Fibroblast of mammary gland (primary cell): ENCODE measurements at places on chromosomes 1 and 21.

- DNase-seq = peak; percentile 73
These were observed 116.0 kb downstream of the ETS2 start for GRCh38 chr21:38921511-38922251.

DNA sequence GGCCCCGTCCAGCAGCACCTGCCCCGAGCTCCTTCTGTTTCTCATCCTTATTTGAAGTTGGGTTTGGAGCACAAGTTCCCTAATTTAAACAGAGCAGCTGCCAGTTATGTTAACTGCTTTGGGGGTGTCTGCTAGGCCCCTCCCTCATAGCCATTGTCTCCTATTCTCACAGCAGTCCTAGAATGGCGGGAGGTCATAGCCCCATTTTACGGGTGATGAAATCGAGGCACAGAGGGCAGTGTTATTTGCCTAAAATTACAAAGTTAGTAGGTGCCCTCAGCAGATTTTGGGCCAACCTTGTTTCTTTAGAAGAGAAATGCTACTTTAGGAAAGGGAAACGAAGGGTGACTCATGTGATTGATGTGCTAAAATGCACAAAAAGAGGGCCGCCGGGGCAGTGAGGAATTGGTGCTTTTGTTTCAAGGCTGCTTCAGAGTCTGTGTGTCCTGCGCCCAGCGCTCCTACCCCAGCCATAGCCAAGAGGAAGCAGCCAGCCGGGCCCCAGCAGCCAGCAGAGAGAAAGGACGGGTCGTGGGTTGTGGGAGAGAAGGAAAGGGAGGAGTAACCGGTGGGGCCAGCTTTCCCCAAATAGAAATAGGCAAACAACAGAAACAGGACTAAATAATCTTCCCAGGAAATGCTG, 13.0 kb downstream of the VANGL1 start:
- peak; percentile 55 for DNase-seq

DNA sequence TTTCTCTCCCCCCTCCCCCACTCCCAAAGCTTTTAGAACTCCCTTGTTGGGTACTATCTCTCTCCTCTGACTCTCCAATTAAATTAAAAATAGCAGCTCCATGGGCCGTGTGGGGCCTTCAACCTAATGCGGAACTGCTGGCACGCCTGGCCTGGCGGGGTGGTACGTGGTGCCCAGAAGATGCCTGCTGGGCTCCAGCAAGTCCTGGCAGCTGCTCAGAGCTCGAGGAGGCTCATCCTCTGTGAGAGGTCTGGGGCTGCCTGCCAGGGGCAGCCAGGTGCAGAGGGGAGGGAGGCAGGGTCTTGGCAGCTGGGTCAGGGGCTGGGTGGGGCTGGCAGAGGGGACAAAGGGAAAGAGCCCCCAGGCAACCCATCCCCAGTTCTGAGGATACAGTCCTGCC, 74.4 kb downstream of the ACTL8 start:
- DNase-seq = no peak

DNA sequence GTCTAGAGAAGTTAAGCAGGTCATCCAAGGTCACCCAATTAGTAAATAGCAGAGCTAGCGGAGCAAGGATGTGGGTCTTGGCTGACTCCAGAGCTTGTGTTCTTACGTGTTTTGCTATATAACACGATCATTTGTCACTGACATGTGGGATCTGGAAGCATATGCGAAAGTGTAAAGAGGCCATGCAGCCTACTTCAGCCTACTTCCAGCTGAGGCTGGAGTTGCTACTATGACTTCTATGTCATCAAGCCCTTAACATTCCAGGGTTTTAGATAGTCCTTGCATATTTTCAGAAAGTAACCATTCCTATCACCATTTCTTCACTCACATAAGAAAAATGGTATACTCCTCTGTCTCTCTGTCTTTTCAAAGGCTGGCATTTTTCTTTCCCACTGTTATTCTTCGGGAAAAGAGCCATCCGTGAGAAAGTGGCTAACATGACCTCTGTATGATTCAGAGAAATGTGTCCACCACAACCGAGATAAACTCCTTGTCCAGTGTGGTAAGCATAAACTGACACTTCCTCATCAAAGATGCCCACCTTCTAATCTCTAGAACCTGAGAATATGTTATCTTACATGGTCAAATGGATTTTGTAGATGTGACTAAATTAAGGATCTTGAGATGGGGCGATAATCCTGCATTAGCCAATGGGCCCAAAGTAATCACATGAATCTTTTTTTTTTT, 24.0 kb upstream of the ABL2 start:
- DNase-seq = peak; percentile 27

- DNase-seq = no peak
These were observed 3.8 kb downstream of the NFIA start for GRCh38 chr1:61085983-61086644.

GRCh38 chr1:207429963-207430362, 24.2 kb upstream of the CR2 start:
- no peak for DNase-seq

GRCh38 chr1:152622803-152623202, at the start of gene LCE3A:
LCE3A (minus strand) TSS chr1:152623103; CDS start chr1:152623103, 0 bp downstream.
- no peak for DNase-seq

DNA sequence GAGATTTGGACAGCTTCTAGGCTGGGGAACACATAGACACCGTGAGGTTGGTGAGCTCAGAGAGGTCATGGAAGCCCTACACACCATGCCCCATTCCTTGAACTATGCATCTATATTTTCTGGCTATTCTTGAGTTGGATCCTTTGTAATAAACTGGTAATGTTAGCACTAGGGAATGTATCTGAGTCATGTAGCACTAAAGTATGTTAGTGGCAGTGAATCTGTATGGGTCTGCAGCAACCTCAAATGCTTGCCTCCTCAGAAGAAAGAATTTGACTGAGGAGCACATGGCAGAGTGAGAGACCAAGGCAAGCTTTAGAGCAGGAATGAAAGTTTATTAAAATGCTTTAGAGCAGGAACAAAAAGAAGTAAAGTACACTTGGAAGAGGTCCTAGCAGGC, 43.7 kb upstream of the LRRC7 start:
- DNase-seq = peak; percentile 8

GRCh38 chr1:217953330-217953729, 322.2 kb downstream of the SPATA17 start:
- no peak for DNase-seq

DNA sequence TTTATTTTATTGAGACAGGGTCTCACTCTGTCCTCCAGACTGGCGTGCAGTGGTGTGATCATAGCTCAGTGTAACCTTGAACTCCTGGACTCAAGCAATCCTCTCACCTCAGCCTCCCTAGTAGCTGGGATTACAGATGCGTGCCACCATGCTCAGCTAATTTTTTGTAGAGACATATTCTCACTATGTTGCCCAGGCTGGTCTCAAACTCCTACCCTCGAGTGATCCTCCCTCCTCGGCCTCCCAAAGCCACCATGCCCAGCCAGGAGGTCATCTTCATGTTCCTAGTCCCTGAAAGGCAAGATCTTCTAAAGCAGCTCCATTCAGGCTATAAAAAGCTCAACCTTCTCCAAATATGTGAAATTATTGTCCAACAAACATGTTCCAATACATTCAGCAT, 53.9 kb downstream of the TOR1AIP2 start:
- DNase-seq = no peak

GRCh38 chr21:26117324-26117971, 53.1 kb downstream of the APP start:
- DNase-seq = no peak

DNA sequence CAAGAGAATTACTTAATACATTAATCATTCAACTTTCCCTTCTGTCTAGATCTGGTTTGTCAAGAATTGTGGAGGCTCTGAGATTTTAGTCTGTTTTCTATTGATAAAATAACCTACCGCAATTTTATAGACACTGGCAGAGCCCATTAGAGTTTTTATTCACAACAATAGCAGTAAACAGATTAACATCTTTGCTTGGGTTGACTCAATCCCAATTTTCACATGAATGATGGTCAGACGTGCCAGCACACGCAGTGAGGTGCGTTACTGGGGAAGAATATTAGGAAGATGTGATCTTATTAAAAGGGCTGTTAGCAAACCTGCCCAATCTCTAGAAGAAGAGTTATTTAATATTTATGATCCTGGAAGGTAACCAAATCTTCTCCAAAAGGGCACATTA, 736.6 kb downstream of the MRPL39 start:
- DNase-seq = no peak

- peak; percentile 84 for DNase-seq
These were observed 41.4 kb upstream of the LMX1A start for GRCh38 chr1:165397944-165398343.

- DNase-seq = peak; percentile 82
These were observed 58.3 kb downstream of the KCNJ15 start for GRCh38 chr21:38315122-38315521.

GRCh38 chr21:36579898-36580297, 100.0 kb upstream of the CLDN14 start:
- DNase-seq = no peak

GRCh38 chr1:210645582-210646257, 317.0 kb downstream of the HHAT start:
- no peak for DNase-seq

GRCh38 chr1:161128591-161129420, 3.7 kb downstream of the DEDD start:
- DNase-seq = no peak

DNA sequence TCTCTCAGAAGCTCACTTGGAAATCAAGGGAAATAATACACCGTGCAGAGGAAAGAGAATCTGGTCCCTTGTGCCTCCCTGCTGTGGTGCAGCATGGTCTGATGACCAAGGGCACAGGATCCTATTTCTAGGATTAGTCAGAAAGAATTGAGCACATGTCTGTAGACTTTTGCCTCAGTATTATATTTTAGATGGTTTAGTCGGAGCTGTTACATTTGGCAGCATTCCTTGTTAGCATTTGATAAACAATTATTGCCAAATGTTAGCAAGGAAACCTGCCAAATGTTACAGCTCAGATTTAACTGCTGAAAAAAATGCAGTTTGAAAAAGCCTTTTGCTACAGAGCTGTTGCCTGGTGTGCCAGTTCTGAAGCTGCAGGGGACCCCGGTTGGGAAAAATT, 183.5 kb upstream of the DPYD start:
- peak; percentile 82 for DNase-seq

GRCh38 chr1:207578796-207579435, 66.0 kb upstream of the CR1L start:
- DNase-seq = no peak

DNA sequence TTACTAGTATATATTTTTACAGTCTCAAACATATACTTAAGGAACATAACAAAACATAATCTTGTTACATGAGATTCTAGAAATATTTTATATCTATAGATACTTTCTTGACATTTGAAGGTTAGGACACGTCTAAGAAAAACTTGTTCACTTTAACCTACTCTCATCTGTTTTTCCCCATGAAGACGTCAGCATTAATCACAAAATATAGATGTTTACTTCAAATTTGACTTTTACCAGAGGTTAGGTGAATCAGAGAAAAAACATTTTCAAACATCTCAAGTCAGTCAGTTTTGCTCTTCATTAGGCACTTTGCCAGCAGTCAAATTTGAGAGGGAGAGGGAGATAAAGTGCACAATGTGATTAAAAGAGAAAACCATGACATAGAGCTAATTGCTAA, 47.7 kb downstream of the BRINP3 start:
- DNase-seq = no peak

DNA sequence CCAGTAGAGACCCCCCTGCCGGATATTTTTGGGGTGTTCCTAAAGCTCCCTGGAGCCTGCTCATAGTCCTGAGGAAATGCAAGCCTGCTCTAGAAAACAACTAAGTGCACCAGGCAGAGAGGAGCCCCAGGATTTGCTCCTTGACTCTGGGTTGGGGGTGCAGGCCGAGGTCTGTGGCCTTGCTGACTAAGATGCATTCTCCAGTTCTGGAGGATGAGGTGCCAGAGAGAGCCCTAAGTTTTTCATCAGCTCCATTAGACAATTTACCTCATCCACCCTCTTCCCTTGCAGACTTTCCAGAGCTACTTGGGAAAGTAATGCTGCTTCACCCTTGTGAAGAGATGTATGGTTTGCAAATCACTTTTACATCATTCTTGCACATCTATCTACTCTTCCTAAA, 9.1 kb downstream of the TUFT1 start:
- no peak for DNase-seq

DNA sequence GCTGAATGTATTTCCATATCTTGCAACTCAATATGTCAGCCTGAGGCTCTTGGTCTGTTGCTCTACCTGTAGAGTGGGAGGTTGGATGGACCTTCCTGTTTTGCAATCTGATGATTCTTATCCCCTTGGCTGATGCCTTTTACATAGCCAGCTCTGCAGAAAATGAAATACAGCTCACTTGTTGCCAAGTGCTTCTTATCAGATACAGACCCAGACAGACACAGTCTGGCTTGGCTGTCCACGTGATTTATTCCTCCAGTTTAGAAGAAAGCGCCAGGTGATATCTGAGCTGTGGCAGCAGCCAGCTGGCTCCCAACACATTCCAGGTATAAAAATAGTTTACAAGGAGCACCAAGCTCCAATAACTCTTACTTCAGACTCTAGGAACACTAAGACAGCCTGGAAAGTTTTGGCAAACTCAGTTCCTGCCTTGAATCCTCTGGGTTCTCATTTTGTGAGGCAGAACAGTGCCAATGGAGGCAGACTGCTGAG, 479.2 kb upstream of the USP24 start:
- DNase-seq = no peak

- peak; percentile 65 for DNase-seq
These were observed 18.8 kb downstream of the NEK7 start for GRCh38 chr1:198175423-198176170.

- DNase-seq = no peak
These were observed 245.0 kb upstream of the OLFM3 start for GRCh38 chr1:102241431-102242338.

DNA sequence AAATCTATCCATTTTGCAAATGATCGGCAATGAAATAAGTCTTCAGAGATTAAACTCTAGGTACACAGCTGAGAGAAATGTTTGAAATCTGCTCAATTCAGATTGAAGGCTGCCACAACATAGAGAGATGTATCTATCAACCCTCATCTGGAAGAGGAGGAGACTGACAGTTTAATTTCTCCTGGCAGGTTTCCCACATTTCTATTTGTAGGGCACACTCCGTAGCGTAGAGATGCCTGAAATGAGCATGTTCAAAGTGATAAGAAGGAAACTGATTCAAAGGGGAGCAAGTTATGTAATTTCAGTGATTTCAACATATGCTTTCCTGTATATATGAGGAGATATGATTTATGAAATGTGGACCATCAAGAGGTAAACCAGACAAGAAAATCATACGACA, 44.1 kb downstream of the NIBAN1 start:
- no peak for DNase-seq

- no peak for DNase-seq
These were observed 222.6 kb upstream of the KCTD3 start for GRCh38 chr1:215344539-215344938.

DNA sequence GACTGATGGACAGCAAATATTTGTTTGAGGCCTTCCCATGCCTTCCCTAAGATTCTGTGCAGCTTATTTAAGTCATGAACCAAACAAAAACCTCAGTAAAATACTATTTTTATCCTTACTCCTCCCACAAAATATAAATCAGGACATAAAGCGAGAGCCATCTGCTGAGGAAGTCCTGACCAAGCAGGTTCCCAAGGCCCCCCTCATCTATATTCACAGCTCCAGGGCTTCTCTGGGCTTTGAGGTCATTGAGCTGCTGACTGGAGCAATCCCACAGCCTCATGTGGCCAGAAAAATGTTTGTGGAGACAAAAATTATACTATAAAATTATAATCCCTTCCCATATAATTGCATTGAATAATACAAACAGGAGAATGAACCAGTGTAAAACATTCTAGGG, 846.2 kb downstream of the ADGRL2 start:
- no peak for DNase-seq
